Stimulated activated CD4-positive, alpha-beta T cell treated with anti-CD3 and anti-CD28 coated beads, Interleukin-4, amount 100 ng/mL, for 24 hours (primary cell): ENCODE measurements at places on chromosomes 7 and 10.

DNA sequence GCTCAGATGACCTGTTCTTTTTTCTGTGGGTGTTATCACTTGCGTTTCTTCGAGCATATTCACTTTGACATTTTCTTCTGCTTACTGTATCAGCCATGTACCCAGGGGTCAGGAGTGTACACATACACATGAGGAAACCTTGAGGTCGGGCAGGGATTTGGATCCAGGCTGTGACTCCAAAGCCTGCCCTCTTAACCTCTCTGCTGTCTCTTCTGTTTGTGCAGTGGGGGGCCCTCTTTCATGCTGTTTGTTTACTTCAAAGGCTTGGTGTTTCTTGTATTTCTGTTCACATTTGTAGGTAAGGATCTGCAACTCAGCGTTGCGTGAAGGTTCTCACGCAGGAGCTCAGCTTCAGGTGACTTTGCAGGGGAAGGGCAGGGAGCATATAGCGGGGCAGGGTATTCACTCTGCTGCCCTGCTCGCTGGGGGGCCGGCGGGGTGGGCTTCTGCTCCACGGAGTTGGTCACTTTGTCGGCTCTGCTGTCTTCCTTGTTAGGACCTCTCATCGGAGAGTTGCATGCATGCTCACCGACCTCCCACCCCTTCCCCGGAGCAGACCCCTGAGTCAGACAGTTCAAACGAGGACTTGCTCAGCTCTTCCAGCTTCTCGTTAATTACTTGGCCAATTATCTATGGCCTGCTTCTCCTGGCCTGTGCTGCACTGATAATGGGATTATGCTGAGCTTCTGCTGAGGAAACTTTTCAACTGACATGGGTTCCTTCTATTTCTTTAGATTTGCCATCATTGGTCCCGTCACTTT, 77.5 kb downstream of the SDK1 start:
- no peak for DNase-seq

GRCh38 chr10:29859521-29860130, 199.8 kb downstream of the JCAD start:
- DNase-seq, result no peak

DNA sequence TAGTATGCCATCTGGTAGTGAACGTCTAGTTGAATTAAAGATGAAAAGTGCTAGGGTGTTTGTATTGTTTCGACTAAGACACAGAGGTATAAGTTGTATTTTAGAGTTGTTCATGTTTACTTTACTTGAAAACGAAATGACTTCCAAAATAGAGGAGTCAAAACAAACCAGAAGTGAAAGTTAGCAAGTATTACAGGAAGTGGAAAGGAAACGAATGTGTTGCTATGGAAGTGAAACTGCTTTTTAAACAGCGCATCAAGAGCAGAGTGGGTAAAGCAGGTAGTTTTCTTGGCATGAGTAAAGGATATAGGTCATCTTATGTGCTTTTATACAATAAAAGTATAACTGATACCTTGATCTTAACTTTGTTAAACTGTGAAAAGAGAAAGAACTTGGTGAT, 20.0 kb upstream of the GALNTL5 start:
- DNase-seq, result no peak

- DNase-seq, result no peak
Observed at GRCh38 chr7:130821864-130822263, 87.9 kb upstream of the KLF14 start.

GRCh38 chr7:65268782-65269149, 104.9 kb upstream of the ZNF92 start:
- DNase-seq, result no peak

DNA sequence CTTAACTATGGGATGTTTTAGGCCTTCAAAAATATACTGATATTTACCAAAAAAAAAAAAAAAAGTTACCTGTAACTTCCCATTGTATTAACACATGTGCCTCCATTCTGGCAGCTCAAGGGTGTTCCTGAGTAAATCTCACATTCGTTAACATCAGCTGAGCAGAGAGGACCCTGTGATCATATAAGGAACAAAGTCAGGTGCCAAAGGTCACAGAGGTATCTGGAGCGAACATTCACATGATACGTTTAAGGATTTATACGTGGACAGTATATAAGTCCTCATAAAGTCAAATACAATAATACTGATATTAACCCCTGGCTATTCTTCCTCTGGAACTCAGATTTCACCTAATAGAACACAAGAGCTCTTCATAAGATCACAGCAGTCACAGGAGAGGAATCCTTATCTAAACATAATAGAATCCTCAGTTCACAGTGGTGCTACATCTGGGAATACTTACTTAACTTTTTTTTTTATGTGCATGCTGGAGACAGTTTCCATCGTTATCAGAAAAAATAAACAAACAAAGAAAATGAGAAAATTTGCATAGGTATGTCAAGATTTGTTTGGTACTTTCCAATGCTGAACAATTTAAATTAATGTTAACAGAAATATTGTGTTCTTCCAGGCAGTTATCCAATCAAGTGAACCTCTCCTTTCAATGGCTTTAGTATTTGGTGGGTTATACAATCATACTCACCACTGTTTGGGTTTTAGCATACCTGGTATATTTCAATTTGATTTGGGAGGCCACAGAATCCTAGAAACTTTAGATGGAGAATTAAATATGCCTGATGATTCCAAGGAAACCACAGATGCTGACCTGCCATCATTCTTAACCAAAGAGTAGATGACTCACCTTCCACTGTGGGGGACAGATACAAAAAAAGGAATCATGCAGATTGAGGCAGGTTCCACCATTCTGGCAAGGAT, 6.6 kb downstream of the CUBN start:
- no peak for DNase-seq

GRCh38 chr10:474946-475345, 214.5 kb downstream of the DIP2C start:
- no peak for DNase-seq

- DNase-seq, result peak; percentile 82
Observed at GRCh38 chr7:100626530-100627237, 14.3 kb downstream of the MOSPD3 start.

DNA sequence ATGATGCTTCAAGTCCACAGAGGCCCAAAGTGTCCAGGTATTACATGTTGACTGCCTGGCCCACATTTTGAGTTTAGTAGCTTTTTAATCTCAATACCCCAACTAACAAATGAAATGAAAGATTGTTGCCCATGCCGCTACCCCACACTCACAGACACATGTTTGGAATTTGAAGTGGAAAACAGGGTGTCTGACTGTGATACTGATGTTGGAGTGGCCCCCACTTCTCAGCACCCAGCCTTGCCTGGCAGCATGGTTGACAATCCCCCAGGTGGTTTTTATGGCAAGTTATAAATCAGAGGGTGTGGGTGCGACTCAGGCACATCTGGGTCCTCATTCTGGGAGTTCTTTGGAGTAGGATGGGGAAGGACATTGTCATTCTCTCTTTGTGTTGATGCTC, 314.7 kb upstream of the ZNF32 start:
- DNase-seq, result no peak

GRCh38 chr7:101870361-101871062, 53.1 kb downstream of the CUX1 start:
- DNase-seq, result no peak

DNA sequence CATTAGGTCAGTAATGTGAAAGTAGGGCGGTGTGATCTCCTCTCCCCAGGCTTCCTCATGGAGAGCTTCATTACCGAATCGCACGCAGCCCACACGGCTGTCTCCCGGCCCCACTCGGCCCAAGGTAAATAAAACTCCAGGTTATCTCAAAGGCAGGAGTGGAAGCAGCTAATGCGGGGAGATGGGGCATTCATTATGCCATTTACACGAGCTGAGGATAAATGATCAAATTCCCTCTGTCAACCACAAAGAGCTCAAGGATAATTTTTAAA, 93.5 kb downstream of the ADARB2 start:
- no peak for DNase-seq
